ENCODE measurements at places on chromosomes 3 and 15. TPM values are rescaled to one million over a fixed set of nuclear protein-coding genes. Genes with fewer than 3 reads are reported as not detected.
A peak's percentile ranks its signal among the peaks of the same experiment; 100 is the strongest.

GRCh38 chr15:45855210-45855906 is 220.5 kb downstream of the SQOR start:
- DNase-seq = no peak
- no peaks in the 10 kb centered on the region for H3K27me3 ChIP-seq
- no peak overlapping the region for H3K27ac ChIP-seq
- H3K36me3 ChIP-seq = no peaks in the 10 kb centered on the region
- no peaks in the 10 kb centered on the region for H3K4me1 ChIP-seq
- no peak overlapping the region for H3K4me3 ChIP-seq

DNA sequence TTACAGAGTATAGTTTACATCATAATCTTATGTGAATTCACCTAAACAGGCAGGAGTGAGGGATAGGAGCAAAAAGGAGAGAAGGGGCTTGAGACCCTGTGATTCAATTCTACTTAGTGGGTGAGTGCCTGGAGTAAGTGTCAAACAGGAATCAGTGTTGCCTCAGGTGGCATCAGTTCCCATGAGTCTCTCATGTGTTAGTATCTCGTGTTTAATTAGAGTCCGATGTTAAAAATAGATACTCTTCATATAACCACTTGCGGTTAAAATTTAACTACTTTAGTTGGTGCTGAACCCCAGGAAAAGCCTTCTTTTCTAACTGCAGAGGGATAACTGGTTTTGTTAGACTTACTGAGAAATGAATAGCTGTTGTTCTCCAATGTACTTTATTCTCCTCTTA is 251.5 kb downstream of the SUCLG2 start:
- H3K27ac ChIP-seq = no peak overlapping the region
- H3K36me3 ChIP-seq = peaks cover 40% of the 10 kb centered on the region
- H3K4me1 ChIP-seq = no peaks in the 10 kb centered on the region
- H3K27me3 ChIP-seq = no peaks in the 10 kb centered on the region
- no peak overlapping the region for H3K4me3 ChIP-seq

DNA sequence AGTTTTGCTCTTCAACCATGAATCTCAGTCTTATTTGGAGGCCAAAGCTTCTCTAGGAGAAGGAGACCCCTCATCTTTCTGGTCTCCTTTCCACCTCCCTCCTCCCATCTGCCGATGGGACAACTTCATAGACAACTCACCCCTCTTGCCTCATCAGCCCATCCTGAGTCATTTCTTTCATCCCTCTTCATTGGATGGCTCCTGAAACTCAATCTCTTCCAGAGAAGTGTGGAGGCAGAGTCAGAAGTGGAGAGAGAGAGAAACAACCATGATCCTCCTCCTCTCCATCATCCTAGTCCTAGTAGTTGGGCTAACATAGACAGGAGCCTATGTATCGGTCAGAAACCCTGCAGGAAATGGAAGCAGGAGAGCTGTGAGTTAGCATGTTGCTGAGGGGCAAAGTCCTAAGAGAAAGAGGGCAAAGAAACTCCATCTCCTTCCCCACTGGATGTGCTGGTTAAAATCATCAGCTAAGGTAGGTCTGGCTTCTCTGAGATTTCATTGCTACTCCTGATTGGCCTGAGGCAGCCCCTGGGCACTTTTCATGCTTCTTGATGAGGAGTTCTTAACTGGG is 21.3 kb upstream of the HCN4 start:
- H3K4me1 ChIP-seq = no peaks in the 10 kb centered on the region
- DNase-seq = no peak
- no peaks in the 10 kb centered on the region for H3K36me3 ChIP-seq

GRCh38 chr3:42301446-42302175 is 35.6 kb upstream of the CCK start:
- DNase-seq = no peak
- H3K36me3 ChIP-seq = no peaks in the 10 kb centered on the region
- H3K27ac ChIP-seq = no peak overlapping the region
- no peak overlapping the region for H3K4me3 ChIP-seq
- H3K27me3 ChIP-seq = peaks cover 5% of the 10 kb centered on the region
- no peaks in the 10 kb centered on the region for H3K4me1 ChIP-seq

DNA sequence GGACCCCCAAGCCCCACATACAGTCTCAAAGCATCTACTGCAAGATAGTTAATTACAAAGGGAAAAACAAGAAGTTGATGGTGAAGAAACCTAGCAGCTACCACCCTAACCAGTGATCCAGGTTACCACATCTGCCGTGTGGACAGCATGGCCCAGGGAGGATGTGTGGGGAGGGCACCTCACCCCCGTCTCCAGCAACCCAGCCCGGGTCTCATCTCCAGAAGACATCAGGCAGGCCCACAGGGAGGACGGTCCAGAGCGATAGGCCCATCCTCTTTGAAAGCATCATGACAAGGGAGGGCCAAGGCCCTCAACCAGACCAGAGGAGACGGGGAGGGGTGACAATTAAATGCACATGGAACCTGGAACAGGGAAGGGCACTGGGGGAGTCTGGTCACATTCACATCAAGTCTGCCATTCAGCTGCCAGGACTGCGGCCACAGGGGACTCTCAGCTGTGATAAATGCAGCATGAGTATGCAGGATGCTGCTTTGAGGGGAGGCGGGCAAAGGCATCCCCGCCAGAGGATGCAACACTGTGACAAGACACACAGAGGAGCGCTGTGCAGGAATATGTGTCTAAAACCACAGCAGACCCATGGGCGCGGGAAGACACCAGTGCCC is 18.8 kb downstream of the ZXDC start:
- no peak overlapping the region for H3K4me3 ChIP-seq
- H3K27me3 ChIP-seq = no peaks in the 10 kb centered on the region
- H3K27ac ChIP-seq = no peak overlapping the region
- H3K36me3 ChIP-seq = peaks cover 34% of the 10 kb centered on the region
- no peaks in the 10 kb centered on the region for H3K4me1 ChIP-seq

DNA sequence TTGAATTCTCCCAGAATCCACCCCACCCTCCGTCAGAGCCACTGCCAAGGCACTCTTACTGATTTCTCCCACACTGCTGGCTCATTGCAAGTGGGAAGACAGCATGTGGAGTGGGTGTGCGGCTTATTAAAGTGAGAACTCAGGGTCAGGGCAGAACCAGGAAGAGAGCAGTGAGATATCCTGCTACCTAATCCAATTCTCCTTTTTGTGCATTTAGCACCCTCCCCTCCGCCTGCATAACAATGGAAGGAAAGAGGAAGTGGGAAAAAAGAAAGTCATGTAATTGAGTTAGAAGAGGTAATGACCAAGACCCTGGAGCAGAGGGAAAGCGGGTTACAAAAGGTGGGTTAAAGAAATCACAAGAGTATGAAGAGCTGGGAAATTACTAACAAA is 27.8 kb upstream of the PIK3CB start:
- no peak for DNase-seq
- no peak overlapping the region for H3K27ac ChIP-seq
- H3K36me3 ChIP-seq = no peaks in the 10 kb centered on the region
- H3K27me3 ChIP-seq = no peaks in the 10 kb centered on the region
- no peak overlapping the region for H3K4me3 ChIP-seq
- H3K4me1 ChIP-seq = peaks cover 5% of the 10 kb centered on the region

DNA sequence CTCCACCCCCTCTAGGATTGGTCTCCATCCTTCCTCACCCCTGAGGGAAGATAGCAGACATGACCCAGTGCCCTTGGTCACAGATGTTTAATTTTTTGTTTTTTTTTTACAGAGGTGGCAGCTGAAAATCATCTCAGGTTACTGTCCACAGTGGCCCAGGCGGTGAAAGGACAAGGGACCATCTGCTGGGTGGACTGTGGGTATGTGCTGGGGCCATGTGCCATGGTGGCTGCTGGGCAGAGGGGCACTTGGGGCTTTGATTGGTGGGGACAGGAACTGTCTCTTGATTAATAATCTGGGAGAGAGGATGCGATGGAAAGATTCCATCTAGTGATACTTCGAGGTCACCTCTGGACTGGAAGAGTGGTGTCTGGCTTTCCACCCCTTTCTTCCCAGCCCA is 25.4 kb downstream of the PDIA5 start:
- peaks cover 8% of the 10 kb centered on the region for H3K4me1 ChIP-seq
- H3K27me3 ChIP-seq = no peaks in the 10 kb centered on the region
- H3K36me3 ChIP-seq = peaks cover 1% of the 10 kb centered on the region
- no peak for DNase-seq

DNA sequence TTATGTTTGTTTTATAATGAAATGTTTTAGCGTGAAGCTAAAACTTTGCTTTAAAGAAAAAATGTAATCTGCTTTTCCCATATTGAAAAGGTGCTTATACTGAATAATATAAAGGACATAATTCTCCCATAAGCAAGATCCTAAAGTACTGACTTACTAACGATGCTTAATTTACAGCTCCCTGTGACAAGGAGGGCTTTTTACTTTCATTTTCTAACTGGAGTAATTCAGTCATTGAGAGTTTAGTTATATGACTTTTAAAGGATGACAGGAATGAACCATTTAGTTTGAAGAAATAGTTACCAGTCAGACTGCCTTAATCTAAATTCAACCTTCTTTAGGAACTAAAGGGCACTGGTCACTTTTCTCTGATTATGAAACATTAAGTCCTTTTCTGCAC is 19.3 kb upstream of the ZPLD1 start:
- no peak for DNase-seq
- H3K27ac ChIP-seq = no peak overlapping the region
- H3K4me3 ChIP-seq = peak overlapping the region; percentile 40

DNA sequence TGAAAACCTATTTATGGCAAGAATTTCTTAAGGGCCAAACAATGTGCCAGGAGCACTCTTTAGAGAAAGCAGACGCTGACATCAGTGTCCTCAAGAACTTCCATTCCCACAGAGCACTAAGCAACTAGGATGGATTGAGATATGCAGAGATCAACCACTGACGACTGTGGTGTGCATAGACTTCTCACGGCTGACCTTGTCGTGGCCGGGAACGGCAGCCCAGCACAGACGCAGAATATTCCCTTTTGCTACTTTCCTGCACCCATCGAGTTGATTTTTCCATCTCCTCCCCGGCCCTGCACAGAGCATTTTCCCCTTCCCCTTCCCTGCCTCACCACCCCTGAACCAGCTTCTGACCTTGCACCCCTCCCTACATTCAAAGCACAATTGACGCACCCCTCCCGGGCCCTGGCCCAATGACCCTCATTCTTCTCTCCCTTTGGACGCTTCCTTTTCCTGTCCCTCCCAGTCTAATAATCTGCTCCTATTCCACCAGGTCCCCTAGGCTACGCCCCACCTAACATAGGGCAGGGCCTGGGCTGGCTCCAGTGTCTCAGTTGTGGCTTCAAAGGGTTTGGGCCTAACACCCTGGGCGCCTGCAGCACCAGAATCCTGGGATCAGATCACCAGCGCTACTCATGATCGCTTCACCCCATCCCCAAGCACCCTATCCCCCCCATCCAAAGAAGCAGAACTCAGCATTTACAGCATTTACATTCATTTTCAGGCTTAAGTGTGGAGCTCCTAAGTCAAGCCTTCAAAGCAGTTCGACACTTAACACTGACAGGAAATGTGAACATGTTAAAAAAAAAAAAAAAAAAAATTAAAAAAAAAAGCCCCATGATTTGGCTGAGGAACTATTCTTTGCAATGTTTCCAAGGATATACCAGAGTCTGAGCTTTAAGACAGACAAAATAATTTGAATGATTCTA is 151.2 kb downstream of the FOXP1 start:
- H3K4me3 ChIP-seq = no peak overlapping the region
- H3K27me3 ChIP-seq = no peaks in the 10 kb centered on the region
- H3K4me1 ChIP-seq = peaks cover 14% of the 10 kb centered on the region
- peaks cover 2% of the 10 kb centered on the region for H3K36me3 ChIP-seq
- no peak for DNase-seq

- no peak overlapping the region for H3K4me3 ChIP-seq
- DNase-seq = no peak
- peak overlapping the region; percentile 86 for H3K27ac ChIP-seq
- peaks cover 15% of the 10 kb centered on the region for H3K36me3 ChIP-seq
Measured at GRCh38 chr15:40048211-40048792, 9.3 kb upstream of the SRP14 start.

DNA sequence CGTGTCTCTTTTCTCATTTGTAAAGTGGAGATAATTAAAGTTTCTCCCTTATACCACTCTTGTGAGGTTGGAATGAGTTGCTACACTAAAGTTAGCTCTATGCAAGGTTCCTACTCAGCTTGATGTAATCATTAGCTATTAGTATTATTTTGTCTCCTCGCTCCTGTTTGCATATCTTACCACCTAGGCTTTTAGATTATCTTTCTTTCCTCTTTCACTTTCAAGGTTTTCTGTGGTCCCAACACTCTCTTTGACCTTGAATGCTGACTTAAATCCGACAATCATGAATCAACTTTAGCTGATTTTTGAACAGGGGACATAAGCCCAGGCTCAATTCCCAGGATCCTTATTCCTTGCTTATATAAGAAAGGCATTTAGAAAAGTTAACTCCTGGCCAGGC is 769.7 kb upstream of the GRM7 start:
- no peak overlapping the region for H3K4me3 ChIP-seq
- no peaks in the 10 kb centered on the region for H3K27me3 ChIP-seq
- DNase-seq = no peak
- H3K36me3 ChIP-seq = no peaks in the 10 kb centered on the region
- H3K4me1 ChIP-seq = no peaks in the 10 kb centered on the region

DNA sequence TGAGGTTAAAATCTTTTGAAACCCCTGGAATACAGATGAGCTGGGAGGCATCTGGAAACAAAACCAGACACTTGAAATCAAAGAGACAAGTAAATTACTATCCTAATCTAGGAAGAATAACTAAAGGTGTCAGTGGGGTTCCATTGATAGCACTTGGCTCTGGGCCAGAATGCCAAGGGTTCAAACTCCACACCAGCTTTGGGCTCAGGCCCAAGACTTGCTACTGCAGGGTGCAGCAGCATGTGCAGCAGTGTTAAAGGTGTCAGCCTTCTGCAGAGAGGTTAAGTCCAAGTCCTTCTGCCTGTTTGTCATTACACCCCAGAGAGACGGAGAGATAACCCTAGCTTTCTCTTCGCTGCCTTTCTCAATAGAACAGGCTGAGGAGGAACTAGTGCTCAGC is 273.9 kb downstream of the TIGIT start:
- peaks cover 6% of the 10 kb centered on the region for H3K36me3 ChIP-seq
- H3K27ac ChIP-seq = no peak overlapping the region
- H3K4me1 ChIP-seq = peaks cover 12% of the 10 kb centered on the region
- H3K4me3 ChIP-seq = no peak overlapping the region
- no peaks in the 10 kb centered on the region for H3K27me3 ChIP-seq

The CASR gene
- total RNA-seq = not detected

The CTDSPL gene
- total RNA-seq = 8.5 TPM

The BOC gene
- total RNA-seq = not detected

The MFSD1 gene
- 19.4 TPM for total RNA-seq

The ANKRD34C gene
- total RNA-seq = not detected

The CSPG5 gene
- 0.21 TPM for total RNA-seq

The CNTN3 gene
- not detected for total RNA-seq

The COLQ gene
- 4.7 TPM for total RNA-seq

The MKRN3 gene
- 1.9 TPM for total RNA-seq

The LMCD1 gene
- 2.3 TPM for total RNA-seq

Data from activated CD8-positive, alpha-beta memory T cell treated with anti-CD3 and anti-CD28 coated beads, Interleukin-2, amount 10 ng/mL, durations not matched to agents 7 days and 5 days (primary cell).